ENCODE measurements at places on chromosomes 1 and 21.

- ATAC-seq, result no peak
Measured at GRCh38 chr1:11318982-11319381, 46.0 kb downstream of the UBIAD1 start.

DNA sequence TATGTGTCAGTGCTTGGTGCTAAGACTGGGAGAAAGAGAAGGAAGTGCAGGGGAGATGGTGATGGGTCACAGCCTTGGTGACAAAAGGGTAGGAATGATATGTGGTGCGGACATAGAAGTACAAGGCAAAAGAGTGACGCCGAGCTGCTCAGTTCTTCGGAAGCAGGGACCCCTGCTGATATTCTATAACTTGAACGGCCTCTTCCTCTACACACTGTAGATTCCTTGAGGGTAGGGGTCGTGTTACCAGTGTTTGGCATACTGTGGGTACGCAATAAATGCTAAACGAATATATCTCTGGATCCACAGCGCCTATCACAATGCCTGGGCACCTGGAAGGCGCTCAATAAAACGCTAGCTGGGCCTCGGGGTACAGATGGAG lies 488 bp downstream of the DBT start:
- ATAC-seq, result no peak

DNA sequence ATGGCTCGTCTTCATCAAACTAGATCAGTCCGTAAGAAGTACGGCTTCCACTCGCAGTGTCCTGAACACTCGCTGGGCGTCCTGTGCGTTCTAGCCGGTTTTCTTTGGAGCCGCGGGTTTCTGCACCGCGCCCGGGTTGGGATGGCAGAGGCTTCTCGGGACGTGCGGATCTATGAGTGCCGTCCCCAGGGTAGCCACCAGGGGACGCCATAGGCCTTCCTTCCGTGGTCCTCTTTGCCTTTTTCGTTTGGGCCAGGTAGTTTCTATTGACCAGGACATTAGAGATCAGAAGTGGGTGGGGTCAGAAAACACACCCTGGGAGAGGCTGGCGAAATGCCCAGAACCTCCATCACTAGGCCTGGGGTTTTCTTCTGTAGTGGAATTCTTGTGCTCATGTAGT lies 273.8 kb downstream of the FAM72C start:
- ATAC-seq, result peak; percentile 71

DNA sequence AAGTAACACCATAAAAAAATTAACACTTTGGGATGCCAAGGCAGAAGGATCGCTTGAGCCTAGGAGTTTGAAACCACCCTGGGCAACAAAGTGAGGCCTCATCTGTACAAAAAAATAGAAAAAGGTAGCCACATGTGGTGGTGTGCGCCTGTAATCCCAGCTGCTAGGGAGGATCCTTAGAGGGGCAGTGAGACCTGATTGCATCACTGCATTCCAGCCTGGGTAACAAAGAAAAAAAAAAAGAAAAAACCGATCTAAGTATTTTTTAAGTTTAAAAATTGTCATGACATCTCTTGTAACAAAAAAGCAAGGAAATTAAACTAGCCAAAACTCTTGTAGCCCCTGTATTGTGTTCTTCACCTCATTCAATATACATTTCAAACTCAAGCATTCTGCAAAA lies 39.5 kb downstream of the ZZZ3 start:
- no peak for ATAC-seq

DNA sequence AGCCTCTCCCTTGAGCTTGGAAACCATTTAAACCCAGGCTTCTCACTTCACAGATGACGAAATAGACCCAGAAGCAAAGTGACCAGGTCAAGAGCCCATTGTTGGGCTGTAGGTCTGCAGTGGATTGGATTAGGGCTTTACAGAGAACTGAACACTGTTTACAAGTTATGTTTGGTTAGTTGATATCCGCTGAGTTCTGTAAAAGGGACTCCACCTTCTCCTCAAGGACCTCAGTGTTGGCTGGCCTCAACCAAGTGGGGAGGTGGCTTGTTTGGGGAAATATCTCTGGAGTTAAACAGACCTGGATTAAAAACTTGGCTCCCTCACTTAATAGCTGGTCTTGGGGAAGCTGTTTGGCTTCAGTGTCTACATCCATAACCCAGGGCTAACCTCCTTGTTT lies 88.1 kb downstream of the UCK2 start:
- ATAC-seq, result no peak

DNA sequence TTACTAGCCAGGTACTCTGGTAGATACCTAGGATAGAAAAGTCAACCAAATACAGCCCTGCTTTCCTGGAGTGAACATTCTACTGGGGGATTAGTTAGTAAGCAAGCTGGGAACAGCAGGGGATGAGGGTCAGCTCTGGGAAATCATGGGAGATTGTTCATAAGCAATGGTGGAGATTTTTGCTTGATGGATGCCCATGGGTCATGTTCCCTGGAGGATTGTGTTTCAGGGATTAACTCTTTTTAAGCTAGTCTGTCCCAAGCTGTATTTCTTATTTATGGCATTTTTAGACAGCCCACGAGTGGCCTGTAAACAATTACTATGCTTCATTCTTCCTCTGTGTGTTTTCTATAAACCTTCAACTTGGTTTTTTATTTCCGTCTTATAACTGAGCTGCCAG lies 18.9 kb downstream of the CACHD1 start:
- no peak for ATAC-seq

GRCh38 chr1:62601457-62601856 lies 4.1 kb downstream of the ANGPTL3 start:
- no peak for ATAC-seq

DNA sequence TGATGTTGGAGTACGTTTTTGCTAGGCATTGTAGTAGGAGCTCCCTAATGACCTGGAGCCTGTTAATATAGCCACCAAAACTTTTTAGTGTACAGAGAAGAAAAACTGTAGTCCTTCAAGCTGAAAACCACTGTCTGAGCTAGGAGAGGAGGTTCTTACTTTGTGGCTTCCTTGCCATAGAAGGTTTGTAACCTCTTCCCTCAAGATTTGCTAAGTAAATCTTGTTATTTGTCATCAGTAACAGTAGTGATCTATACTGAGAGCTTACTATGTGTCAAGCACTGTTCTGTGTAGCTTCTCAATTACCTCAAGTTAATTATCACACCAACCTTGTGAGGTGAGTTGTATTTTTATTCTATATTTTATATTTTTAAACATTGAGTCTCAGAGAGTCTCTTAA lies 21.2 kb upstream of the LRRC8C start:
- ATAC-seq, result no peak

GRCh38 chr1:201575912-201576311 lies 37.0 kb downstream of the NAV1 start:
- ATAC-seq, result no peak

GRCh38 chr1:67664048-67664447 lies 21.0 kb upstream of the GADD45A start:
- ATAC-seq, result no peak

DNA sequence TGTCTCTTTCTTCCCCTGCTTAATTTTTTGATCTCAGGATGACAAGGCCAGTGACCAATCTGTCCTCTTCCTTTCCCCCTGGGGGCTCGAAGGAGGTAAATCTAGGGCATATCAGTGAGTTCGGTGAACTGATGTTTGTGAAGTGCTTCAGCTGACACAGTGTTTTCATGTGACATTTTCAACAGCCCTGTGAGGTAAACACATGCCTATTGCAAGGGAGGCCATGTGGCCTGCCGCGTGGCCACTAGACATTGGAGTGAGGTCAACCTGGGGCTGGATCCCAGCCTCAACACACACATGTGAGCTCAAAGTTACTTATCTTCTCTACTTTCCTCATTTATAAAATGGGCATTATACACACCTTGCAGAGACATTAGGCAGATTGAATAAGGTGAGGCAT lies 126.3 kb downstream of the PLPP3 start:
- no peak for ATAC-seq

GRCh38 chr1:1432951-1433803 lies 2.3 kb upstream of the VWA1 start:
- ATAC-seq, result peak; percentile 82

- no peak for ATAC-seq
Measured at GRCh38 chr1:244545511-244545910, 84.4 kb downstream of the CATSPERE start.

DNA sequence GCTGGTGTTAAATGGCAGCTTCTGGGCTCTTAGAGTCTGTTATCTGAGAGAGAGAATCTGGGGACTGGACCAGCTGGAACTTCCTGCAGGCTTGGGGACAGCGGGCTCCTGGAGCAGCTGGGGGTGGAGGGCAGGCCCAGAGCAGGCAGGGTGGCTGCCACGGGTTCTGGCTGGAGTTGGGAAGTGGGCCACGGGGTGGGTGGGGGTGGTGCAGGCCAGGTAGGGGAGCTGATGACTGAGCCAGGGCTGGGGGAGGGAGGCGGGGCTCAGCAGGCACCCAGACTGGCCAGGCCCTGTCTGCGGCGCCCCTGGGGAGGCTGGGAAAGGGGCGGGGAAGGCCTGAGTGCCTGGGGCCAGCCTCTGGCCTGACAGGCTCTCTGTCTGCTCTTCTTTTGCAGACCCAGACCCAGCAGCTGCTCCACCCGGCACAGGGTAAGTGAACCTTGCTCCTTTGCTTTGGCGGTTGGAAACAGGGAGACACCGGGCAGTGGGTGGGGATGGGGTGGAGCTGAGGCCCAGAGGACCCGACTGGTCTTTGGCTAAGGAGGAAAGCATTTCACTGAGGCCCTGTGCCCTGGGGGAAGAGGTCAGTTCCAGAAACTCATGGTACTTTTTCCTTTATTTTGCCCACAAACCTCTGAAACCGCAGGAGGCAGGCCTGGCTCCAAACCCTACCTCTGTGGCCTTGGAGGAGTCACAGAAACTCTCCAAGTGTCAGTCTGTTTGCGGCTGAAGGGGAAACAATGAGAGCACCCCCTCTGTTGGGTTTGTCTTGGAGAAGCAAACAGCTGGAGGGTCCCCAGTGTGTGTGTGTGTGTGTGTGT lies 48.8 kb downstream of the ARHGEF10L start:
- ATAC-seq, result peak; percentile 14

DNA sequence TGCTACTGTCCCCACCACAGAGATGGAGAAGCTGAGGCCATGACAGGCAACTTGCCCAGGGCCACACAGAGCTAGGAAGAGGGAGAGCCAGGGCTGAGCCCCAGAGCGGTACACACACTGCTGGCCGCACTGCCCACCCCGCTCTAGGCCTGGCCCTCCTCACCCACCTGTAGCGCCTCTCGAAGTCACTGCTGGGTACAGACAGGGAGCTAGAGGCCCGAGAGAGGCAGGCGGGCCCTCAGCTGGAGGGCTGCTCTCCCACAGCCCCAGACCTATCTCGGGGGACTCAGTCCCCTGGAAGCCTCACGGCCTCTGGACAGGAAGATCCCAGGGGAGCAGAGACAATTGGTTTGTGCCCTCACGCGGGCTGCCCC lies 17.3 kb upstream of the PLEKHG5 start:
- no peak for ATAC-seq

- no peak for ATAC-seq
Measured at GRCh38 chr1:37761416-37762095, 3.4 kb downstream of the EPHA10 start.

Data from esophagus mucosa (tissue), 1 donor.